B cell (primary cell): ENCODE measurements at places on chromosomes 6 and 20. TPM values are rescaled to one million over a fixed set of nuclear protein-coding genes. Genes with fewer than 3 reads are reported as not detected.

- no peak for DNase-seq
Measured at GRCh38 chr6:39256294-39256940, 27.1 kb upstream of the KCNK5 start.

GRCh38 chr6:12584631-12585405, 131.7 kb upstream of the PHACTR1 start:
- DNase-seq = no peak

DNA sequence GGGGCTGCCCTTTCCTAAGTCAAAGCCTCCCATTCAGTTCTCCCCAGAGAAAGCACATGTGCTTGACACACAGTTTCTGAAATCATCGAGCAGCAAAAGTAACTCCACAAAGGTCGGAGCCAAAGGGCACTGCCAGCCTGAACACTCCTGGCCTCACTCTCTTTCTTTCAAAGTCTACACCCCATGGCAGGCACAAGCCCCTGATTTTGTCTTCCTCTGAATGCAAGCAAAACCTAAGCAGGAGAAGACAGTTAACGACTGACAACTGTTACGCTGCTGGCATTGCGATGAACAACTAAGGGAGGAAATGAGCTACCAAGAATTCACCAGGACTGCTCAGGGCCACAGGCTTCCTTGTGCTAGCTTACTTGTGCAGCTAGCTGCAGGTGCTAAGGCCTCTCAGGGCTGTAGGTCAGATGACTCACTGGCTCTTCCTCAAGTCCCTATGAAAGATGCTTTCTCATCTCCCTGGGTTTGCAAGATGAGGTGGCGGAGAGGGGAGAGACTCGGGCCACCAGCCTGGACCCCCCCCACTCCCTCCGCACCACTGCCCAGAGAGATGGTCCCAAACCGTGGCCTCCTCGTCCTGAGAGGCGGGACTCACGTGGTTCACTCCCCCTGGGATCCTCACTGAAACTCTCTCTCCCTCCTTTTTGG, 208.2 kb downstream of the DLL1 start:
- DNase-seq = no peak

GRCh38 chr6:144580039-144580438, 294.9 kb downstream of the UTRN start:
- no peak for DNase-seq

Gene SIRPB1
- 1.3 and 1.7 TPM in 2 replicates for total RNA-seq

Gene FAM217A
- not detected in 2 replicates for total RNA-seq
